ENCODE measurements at places on chromosomes 3 and 15. TPM values are rescaled to one million over a fixed set of nuclear protein-coding genes. Genes with fewer than 3 reads are reported as not detected.
A peak's percentile ranks its signal among the peaks of the same experiment; 100 is the strongest.

The TFG gene
- total RNA-seq = 47.7 TPM

The B3GALNT1 gene
- total RNA-seq = 8.2 TPM

The HDAC11 gene
- 6.1 TPM for total RNA-seq

The SPINK8 gene
- total RNA-seq = not detected

The CDHR4 gene
- total RNA-seq = not detected

The PTH1R gene
- 0.18 TPM for total RNA-seq

The CPLX3 gene
- total RNA-seq = not detected

The SMCO1 gene
- not detected for total RNA-seq

The FBXL2 gene
- 15.6 TPM for total RNA-seq

The GRK7 gene
- not detected for total RNA-seq

- no peaks in the 10 kb centered on the region for H3K4me1 ChIP-seq
- H3K27me3 ChIP-seq = peaks cover 40% of the 10 kb centered on the region
- no peaks in the 10 kb centered on the region for H3K36me3 ChIP-seq
- no peak overlapping the region for H3K4me3 ChIP-seq
- H3K27ac ChIP-seq = no peak overlapping the region
Observed at GRCh38 chr3:46368569-46368968, 2.2 kb upstream of the CCR5 start.

- peak; percentile 8 for DNase-seq
- no peak overlapping the region for H3K4me3 ChIP-seq
- peaks cover 22% of the 10 kb centered on the region for H3K36me3 ChIP-seq
- no peak overlapping the region for H3K27ac ChIP-seq
Observed at GRCh38 chr15:85749261-85750151, 45.2 kb downstream of the KLHL25 start.

DNA sequence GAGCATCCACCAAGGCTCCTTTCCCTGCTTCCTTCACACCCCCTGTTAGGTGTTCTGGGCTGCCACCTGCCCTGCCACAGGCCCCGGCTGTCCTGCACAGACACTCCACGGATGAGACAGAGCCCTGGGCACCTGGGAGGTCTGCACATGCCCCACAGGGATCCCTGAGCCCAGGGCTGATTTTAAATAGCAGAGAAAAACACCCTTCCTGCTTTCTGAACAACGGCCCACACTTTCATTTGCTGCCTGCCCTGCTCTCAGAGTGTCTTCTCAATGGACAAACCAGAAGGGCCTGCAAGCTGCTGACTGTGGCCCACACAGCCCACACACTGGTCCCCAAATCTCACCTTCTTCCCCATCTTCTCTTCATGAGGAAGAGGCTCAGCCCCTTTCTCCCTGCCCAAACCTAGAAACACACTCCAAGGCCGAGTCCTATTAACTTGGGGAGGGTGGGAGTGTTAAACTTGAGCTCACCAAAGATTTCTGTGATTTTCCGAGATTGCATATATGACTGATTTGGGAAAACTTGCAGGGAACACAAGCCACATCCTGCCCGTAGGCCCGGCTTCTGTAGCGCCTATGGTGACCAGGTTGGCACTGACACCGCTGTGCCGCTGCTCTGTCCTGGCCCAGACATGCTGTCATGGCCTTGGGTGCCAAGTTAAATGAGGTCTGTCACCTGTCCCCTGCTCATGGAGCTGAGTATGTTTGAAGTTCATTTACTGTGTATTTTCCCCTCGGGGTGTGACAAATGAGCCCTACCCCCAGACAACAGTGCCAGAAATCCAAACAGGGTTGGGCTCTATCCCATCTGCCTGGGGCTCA, 47.2 kb upstream of the KLF13 start:
- no peak overlapping the region for H3K4me3 ChIP-seq
- no peaks in the 10 kb centered on the region for H3K4me1 ChIP-seq
- no peaks in the 10 kb centered on the region for H3K36me3 ChIP-seq
- no peak for DNase-seq

GRCh38 chr3:71688121-71688520, 37.1 kb downstream of the EIF4E3 start:
- H3K4me3 ChIP-seq = no peak overlapping the region
- no peak for DNase-seq
- H3K4me1 ChIP-seq = peaks cover 5% of the 10 kb centered on the region

All from IMR-90 (cell line).